PC-3 (cell line): ENCODE measurements at places on chromosomes 12 and 14. TPM values are rescaled to one million over a fixed set of nuclear protein-coding genes. Genes with fewer than 3 reads are reported as not detected.

The FKBP11 gene
- 9.7 and 16.4 TPM in 2 replicates for total RNA-seq

The MAP3K9 gene
- 13.4 and 14.3 TPM in 2 replicates for total RNA-seq

GRCh38 chr14:81313775-81314429 is 86.2 kb downstream of the STON2 start:
- DNase-seq: no peak

The SLC39A5 gene
- 0.18 TPM in 1 of 2 replicates, not detected in the other for total RNA-seq

The SELPLG gene
- total RNA-seq: 0.63 and 0.73 TPM in 2 replicates

- DNase-seq: no peak
These were observed 25.9 kb downstream of the RHOF start for GRCh38 chr12:121767525-121768016.

The DNAJC22 gene
- 12.9 and 16.8 TPM in 2 replicates for total RNA-seq

- no peak for DNase-seq
These were observed 49.2 kb upstream of the CCND2 start for GRCh38 chr12:4224206-4224889.

DNA sequence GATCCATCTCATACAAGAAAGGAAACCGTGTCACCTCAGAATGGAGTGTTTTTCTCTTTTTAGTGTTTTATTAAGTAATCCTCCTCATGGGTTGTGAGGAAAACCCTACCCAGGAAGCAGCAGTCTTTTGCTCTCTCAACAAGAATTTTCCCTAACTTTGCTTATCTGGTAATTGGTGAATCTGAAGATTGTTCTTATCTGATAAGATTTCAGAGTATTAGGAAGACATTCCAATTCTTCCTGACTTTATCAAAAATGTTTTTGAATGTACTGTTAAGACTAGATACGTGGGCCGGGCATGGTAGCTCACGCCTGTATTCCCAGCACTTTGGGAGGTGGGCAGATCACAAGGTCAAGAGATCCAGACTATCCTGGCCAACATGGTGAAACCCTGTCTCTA is 86.0 kb downstream of the PHLDA1 start:
- DNase-seq: no peak

DNA sequence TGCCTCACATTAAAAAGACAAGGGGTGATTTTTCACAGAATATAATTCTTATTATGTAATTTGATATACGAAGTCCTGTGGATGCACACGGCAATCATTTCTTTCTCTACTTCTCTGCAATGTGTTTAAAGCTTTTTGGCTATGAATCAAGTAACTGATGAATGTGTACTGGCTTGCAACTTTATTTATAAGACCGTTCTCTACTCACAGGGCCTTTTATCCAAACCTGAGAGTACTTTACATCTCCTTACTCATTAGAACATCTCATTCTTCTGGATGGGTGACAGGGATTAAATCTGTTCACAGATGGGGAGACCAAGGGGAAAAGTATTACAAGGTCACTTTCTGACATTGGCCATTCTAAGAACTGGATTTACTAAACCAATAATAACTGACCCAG is 215.8 kb upstream of the DIO2 start:
- DNase-seq: no peak

- DNase-seq: no peak
These were observed 46.1 kb downstream of the KIF26A start for GRCh38 chr14:104184506-104184905.
